Activated naive CD4-positive, alpha-beta T cell treated with anti-CD3 and anti-CD28 coated beads for 36 hours (primary cell): ENCODE measurements at places on chromosomes 2 and 18. TPM values are rescaled to one million over a fixed set of nuclear protein-coding genes. Genes with fewer than 3 reads are reported as not detected.
A peak's percentile ranks its signal among the peaks of the same experiment; 100 is the strongest.

Gene C1QL2
- not detected for total RNA-seq

GRCh38 chr2:103289105-103289725, 527.4 kb downstream of the TMEM182 start:
- no peak overlapping the region for H3K4me3 ChIP-seq
- no peaks in the 10 kb centered on the region for H3K36me3 ChIP-seq
- DNase-seq, result no peak

DNA sequence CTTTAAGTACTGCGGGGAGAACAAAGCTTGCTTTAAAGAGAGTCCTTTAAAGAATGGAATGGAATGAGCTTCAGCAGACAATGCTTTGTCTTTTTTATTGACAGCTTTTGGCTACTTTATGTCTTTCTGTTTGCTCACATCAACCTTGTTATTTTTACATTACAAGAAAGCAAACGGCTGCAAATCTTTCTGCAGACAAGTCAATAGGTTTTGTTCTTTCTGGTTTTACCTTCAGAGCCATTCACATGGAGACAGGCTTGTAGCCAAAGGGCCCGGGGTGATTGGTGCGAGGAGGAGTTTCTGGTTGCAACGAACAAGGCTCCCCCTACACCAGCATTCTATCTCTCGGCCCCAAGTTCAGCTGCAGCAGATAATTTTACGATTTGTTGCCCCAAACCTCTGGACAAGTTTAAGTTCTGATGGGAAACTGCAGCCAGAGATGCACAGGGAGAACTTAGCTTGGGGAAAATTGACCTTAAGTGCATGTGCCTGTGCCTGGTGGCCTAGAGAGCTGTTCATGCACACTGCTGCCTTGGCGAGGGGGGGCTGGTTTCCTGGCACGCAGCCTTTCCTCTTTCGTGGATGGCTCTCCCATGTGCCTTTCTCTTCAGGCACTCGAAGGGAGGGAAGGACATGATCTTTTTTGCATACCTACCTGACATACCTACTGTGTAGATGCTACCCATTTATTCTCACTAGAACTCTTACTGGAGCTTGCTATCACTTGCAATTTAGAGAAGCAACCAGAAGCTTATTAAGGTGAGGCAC, 543.2 kb downstream of the DCDC2C start:
- H3K4me1 ChIP-seq, result no peaks in the 10 kb centered on the region
- H3K27ac ChIP-seq, result no peak overlapping the region
- no peaks in the 10 kb centered on the region for H3K27me3 ChIP-seq
- no peak overlapping the region for H3K4me3 ChIP-seq
- H3K36me3 ChIP-seq, result no peaks in the 10 kb centered on the region
- no peak for DNase-seq

GRCh38 chr2:65403529-65403915, 28.9 kb downstream of the SPRED2 start:
- peaks cover 7% of the 10 kb centered on the region for H3K27me3 ChIP-seq
- no peaks in the 10 kb centered on the region for H3K36me3 ChIP-seq
- peaks cover 18% of the 10 kb centered on the region for H3K4me1 ChIP-seq
- H3K27ac ChIP-seq, result no peak overlapping the region
- H3K4me3 ChIP-seq, result no peak overlapping the region

DNA sequence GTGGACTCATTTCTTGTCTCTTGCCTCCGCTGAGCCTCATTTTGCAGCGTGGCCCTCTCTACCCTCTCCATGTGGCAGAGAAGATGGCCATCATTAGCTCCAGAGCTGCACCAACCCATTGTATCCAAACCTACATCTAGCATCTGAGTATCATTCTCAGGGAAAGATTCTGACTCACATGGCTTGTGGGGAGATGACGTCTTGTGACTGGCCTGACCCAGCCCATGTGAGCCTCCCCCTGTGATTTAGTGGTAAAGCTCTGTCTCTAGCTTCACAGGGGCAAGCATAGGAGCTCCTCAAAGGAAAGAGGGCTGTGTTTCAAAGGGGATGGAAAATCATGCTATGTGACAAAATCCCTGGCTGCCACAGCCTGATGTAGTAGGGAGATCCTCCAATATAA, 87.4 kb upstream of the RBMS1 start:
- H3K36me3 ChIP-seq, result no peaks in the 10 kb centered on the region
- H3K27ac ChIP-seq, result no peak overlapping the region
- no peak for DNase-seq
- H3K4me3 ChIP-seq, result no peak overlapping the region

DNA sequence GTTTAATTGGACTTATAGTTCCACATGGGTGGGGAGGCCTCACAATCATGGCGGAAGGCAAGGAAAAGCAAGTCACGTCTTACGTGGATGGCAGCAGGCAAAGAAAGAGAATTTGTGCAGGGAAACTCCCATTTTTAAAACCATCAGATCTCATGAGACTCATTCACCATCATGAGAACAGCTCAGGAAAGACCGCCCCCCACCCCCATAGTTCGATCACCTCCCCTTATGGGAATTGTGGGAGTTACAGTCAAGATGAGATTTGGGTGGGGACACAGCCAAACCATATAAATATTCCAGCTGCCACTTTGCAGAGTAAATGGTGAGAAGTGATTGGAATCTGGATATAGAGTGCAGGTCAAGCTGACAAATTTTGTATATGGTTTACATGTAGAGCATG, 187.4 kb downstream of the ARL4C start:
- peak; percentile 66 for DNase-seq
- peak overlapping the region; percentile 53 for H3K4me3 ChIP-seq
- H3K36me3 ChIP-seq, result no peaks in the 10 kb centered on the region
- H3K4me1 ChIP-seq, result peaks cover 47% of the 10 kb centered on the region

GRCh38 chr18:33470216-33470615, 29.7 kb upstream of the CCDC178 start:
- H3K27ac ChIP-seq, result no peak overlapping the region
- H3K4me3 ChIP-seq, result no peak overlapping the region
- H3K36me3 ChIP-seq, result no peaks in the 10 kb centered on the region
- no peaks in the 10 kb centered on the region for H3K27me3 ChIP-seq

DNA sequence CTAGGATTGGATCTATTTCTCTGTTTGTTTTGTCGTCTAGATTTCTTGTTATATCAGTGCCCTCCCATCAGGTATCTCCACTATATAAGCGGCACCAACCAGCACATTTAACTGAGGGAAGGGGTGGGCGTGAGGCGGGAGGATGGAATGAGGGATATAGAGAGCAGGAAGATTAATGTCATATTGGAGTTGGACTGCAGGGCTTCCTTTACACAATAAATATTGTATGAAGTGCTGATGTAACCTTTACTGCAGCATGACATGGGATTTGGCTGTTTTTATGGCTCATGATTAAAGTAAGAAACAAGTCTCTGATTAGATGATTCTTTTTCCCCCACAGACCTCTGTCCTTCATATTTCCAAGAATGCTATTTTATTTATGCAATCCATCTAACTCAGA, 54.8 kb downstream of the TMEM200C start:
- H3K4me3 ChIP-seq, result no peak overlapping the region
- H3K36me3 ChIP-seq, result no peaks in the 10 kb centered on the region

DNA sequence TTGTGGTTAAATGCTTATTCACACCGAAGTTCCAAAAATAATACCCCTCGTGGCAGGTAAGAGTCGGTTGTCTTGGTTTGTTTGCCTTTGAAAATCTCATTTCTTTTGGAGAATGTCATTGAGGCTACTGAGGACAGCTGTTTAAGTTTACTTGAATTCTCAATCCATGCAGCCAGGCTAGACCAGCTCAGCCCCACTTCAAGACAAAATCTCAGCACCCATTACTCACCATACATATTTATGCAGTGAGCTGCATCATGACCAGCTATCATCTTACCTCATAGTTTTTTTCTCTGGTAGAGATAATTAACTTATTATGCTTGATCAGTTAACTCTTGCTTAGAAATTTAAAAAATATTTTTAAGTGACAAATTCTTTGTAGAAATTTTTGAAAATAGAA, 115.9 kb downstream of the HAUS1 start:
- H3K36me3 ChIP-seq, result peaks cover 22% of the 10 kb centered on the region
- H3K4me1 ChIP-seq, result peaks cover 79% of the 10 kb centered on the region
- DNase-seq, result no peak
- H3K27me3 ChIP-seq, result no peaks in the 10 kb centered on the region

DNA sequence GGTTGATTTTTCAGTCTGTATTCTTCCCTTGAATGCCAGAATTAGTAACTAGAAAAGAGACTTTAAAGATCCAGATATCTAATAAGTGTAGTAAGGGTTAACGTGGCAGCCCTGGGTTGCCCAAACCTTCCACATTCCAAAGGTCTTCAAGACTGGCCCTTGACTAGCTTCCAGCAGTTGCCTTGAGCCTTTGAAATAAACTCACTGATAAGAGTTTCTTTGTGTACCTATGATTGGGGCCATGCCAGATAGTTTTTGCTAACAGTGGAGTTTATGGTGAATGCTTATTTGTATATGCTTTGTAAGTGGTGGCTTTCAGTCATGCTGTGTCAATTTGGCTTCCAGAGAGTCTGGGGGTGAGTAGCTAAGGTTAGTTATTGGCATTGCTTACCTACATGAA, 722.3 kb downstream of the RNF144A start:
- H3K27ac ChIP-seq, result no peak overlapping the region
- peaks cover 2% of the 10 kb centered on the region for H3K4me1 ChIP-seq
- DNase-seq, result no peak
- H3K36me3 ChIP-seq, result peaks cover 6% of the 10 kb centered on the region
- no peak overlapping the region for H3K4me3 ChIP-seq

Gene LRRFIP1
- total RNA-seq, result 154 TPM

Gene REG3G
- total RNA-seq, result not detected

Gene KCNG2
- not detected for total RNA-seq

Gene HNMT
- total RNA-seq, result not detected

- no peak overlapping the region for H3K27ac ChIP-seq
- DNase-seq, result no peak
- no peak overlapping the region for H3K4me3 ChIP-seq
- H3K27me3 ChIP-seq, result peaks cover 11% of the 10 kb centered on the region
- H3K36me3 ChIP-seq, result no peaks in the 10 kb centered on the region
Measured at GRCh38 chr2:234650911-234651310, 154.0 kb upstream of the ARL4C start.

Gene PTMA
- 2,216 TPM for total RNA-seq

Gene GPBAR1
- total RNA-seq, result 0.10 TPM
